ENCODE measurements at places on chromosomes 2 and 18. TPM values are rescaled to one million over a fixed set of nuclear protein-coding genes. Genes with fewer than 3 reads are reported as not detected.

Gene HOXD3
- not detected for total RNA-seq

Gene HSBP1L1
- total RNA-seq, result not detected

Gene ASPRV1
- total RNA-seq, result 0.30 TPM

Gene TMEM178A
- 19.2 TPM for total RNA-seq

Gene CAPN14
- total RNA-seq, result 0.04 TPM

Gene OTOF
- total RNA-seq, result 0.36 TPM

Gene MSGN1
- not detected for total RNA-seq

Gene MATN3
- 1.7 TPM for total RNA-seq

Gene AQP12B
- total RNA-seq, result not detected

Gene POU3F3
- total RNA-seq, result not detected

Gene CDH7
- 2.7 TPM for total RNA-seq

Gene PUS10
- 10.4 TPM for total RNA-seq

Gene LRATD1
- total RNA-seq, result 2.9 TPM

Gene ABCG8
- not detected for total RNA-seq

Gene SLC30A3
- 0.56 TPM for total RNA-seq

Gene COL4A3
- not detected for total RNA-seq

Gene NRP2
- 32.0 TPM for total RNA-seq

Gene RELCH
- total RNA-seq, result 27.9 TPM

Gene CD8B2
- not detected for total RNA-seq

Gene SGPP2
- total RNA-seq, result 0.34 TPM

Gene IL36A
- not detected for total RNA-seq

Gene RNF144A
- 29.0 TPM for total RNA-seq

Gene CDK15
- total RNA-seq, result not detected

Gene FABP1
- not detected for total RNA-seq

Gene TCF4
- 161 TPM for total RNA-seq

Gene DSG4
- total RNA-seq, result not detected

Gene SP110
- 0.65 TPM for total RNA-seq

Gene UNC80
- 0.93 TPM for total RNA-seq

Gene SLC4A3
- total RNA-seq, result 0.88 TPM

Gene ODC1
- 437 TPM for total RNA-seq

Gene HRH4
- total RNA-seq, result not detected

Gene ALKAL2
- not detected for total RNA-seq

Gene VIT
- total RNA-seq, result not detected

Gene TSPYL6
- total RNA-seq, result not detected

Gene B4GALT6
- 11.2 TPM for total RNA-seq

Gene HNMT
- 0.84 TPM for total RNA-seq

Gene CSRNP3
- total RNA-seq, result 14.7 TPM

Gene LHCGR
- not detected for total RNA-seq

Gene FSHR
- not detected for total RNA-seq

Gene SPEG
- 18.4 TPM for total RNA-seq

Gene MAB21L4
- not detected for total RNA-seq

Gene NAT8
- not detected for total RNA-seq

Gene RNF152
- total RNA-seq, result 23.0 TPM

Gene NEU4
- not detected for total RNA-seq

Gene GPBAR1
- not detected for total RNA-seq

Gene CEP192
- 40.3 TPM for total RNA-seq

Gene SCN7A
- total RNA-seq, result 1.0 TPM

Gene ADD2
- total RNA-seq, result 45.3 TPM

Gene TNFRSF11A
- total RNA-seq, result 1.1 TPM

Gene CCDC121
- total RNA-seq, result 5.1 TPM

Gene CHRNG
- total RNA-seq, result not detected

Data from neural progenitor cell (in vitro differentiated cells).